Fibroblast of upper back skin (primary cell): ENCODE measurements at places on chromosomes 1 and 21.

GRCh38 chr1:94243665-94244064 lies 6.3 kb upstream of the ARHGAP29 start:
- no peak for DNase-seq

- DNase-seq = peak; percentile 70
Observed at GRCh38 chr21:36425286-36425685, 40.1 kb downstream of the CHAF1B start.

GRCh38 chr1:50232336-50232735 lies 123.6 kb downstream of the ELAVL4 start:
- DNase-seq = no peak

DNA sequence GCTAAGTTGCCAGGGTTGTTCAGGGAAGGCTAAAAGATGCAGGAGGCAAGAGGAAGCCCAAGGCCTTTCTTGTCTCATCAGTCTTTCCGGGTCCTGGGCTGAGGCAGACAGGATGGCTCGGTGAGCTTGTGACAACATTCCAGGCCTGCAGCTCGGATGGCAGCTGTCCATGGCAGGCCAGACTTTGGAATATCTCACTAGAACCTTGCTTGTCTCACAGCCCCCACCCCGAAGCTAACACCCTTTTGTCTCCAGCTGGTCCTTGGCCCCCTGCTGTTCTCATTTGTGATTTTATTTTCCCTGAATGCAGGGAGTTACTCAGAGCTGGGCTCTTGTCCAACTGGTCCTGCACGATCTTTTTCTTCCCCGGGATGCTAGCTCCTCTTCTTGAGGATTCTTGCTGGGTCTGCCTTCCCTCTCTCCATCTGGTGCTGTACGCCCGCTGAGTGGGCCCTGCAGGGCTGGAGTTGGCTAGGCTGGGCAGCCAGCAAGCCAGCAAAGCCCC lies 477.2 kb upstream of the CAMK1G start:
- peak; percentile 92 for DNase-seq

GRCh38 chr1:90705956-90706355 lies 11.1 kb downstream of the BARHL2 start:
- DNase-seq = no peak

GRCh38 chr1:81703391-81703755 lies 97.4 kb upstream of the ADGRL2 start:
- peak; percentile 60 for DNase-seq

DNA sequence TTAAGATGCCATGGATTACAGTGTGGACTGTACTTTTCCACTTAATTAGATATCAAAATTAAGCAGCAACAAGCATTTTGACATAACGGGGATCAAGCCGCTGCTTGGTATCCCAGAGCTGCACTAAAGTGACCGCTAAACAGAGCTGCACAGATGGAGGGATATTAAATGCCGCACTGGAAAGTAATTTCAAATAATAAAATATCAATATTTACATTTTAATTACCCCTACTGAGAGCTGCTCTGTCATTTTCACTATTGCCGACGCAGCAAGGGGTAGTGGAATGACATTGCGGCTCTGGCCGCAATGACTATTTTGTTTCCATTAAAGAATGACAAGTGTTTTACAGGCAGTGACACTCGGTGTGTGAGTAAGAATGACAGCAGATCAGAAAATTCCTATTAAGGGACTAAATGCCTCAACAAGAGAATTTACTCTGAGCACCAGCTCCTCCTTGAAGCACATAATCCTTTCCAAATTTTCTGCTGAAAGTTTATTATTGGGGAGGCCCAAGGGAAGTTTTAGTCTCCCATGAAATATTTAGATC lies 109.1 kb upstream of the USH2A start:
- no peak for DNase-seq

DNA sequence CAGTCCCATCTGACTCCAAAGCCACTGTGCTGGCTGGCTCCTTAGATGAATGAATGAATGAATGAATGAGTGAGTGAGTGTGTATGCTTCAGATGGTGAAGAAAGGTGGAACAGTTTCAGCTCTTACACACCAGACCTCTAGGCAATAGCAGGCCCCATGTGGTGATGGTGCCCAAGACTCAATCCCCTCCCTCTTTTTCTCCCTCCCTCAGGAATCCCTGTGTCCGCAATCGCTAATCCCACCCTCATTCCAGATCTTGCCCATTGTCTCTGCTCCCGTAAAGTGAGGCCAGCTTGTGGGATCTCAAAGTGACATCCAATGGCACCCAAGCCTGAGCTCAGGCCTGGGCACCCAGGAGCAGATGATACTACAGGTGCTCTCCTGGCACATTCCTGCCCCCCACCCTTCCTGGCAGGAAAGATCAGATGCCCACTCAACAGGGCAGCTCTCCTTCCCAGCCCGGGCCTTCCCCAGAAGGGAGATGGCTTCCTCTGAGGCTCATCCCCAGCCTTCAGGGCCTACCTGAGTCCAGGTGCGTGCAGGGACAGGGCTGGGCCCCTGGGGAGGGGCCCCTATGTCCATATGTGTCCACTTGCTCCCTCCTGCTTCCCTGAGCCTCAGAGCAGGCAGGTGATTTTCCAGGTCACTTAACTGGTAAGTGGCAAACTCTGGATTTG lies 106.4 kb downstream of the HMGB4 start:
- no peak for DNase-seq

GRCh38 chr1:5552787-5553484 lies 439.3 kb downstream of the NPHP4 start:
- no peak for DNase-seq

DNA sequence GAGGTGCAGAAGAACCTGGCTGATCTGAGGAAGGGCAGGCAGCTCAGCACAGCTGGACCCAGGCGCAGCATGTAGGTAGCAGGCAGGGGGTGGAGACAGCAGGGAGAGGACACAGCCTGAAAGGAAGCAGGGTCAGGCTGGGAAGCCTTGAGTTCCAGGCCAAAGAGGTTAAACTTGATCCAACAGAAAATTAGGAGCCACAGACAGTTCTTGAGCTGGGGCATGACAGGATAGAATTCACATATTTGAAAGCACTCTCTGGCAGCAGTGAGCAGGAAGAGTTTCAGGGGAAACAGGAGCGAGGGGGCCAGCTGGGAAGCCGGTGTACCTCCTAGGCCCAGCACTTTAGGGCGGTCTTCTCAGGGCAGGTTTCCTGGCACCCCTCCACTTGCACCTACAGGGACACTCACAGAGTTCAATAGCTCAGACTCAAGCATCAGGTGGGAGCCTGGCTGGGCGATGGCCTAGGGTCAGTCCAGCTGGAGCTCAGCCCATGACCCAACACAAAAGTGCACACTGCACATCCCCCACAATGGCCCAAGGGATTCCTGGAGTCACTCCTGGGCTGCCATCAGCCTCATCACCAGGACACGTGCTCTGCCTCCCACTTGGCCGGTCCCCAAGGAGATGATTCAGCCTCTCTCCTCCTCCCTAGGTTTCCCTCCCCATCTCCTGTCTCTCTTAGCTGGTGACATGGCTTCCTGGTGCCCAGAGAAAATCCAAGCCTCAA lies 22.7 kb downstream of the MATN1 start:
- DNase-seq = peak; percentile 84

- no peak for DNase-seq
Observed at GRCh38 chr21:41045534-41046268, 122.3 kb upstream of the BACE2 start.

DNA sequence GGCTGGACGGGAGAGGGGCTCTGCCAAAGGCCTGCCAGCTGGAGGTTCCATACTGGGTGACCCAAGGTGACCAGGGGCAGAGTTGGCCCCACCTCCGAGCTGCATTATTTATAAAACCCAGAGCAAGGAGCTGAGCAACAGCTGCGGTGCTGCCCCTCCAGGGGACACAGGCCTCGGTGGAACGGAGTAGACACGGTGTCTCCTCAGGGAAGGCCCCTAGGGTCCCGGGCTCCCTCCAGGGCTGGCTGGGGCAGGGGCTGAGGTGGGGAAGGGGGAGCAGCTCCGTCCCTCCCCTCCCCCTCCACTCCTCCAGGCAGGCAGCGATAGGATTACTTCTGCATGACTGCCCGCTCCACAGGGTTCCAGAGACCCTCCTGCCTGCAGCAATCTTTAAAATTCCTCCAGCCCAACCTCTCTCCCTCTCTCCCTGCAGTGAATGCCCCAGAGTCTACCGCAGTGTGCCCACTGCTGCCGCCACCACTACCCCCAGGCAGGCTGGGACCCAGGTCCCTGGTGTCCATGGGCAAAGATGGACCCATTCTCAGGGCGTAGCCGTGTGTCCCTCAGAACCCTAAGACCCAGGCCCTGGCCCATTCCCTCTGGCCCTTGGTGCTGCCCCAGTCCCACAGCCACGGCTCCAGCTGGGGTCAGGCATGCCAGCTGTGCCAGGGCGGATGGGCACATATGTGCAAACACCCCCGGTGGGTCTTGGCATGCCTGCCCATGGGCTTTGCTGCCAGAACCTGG lies 10.8 kb downstream of the AHDC1 start:
- no peak for DNase-seq

DNA sequence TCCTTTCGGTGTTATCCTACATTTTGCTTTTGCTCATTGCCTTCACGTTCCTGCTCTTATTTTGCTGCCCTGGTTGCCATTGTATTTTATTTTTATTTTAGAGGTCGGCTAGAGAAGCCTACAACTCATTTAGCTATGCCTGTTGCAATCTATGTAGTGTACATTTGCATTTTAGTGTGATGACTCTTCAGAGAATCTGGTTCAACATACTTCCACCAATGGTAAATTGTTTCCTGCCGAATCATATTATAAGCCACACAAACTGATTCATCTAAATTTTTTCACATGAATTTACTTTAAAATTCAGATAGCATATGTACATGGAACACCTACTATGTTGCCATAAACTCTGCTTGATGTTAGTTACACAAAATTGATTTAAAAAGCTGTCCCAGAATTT lies 1596.9 kb downstream of the PLA2G4A start:
- peak; percentile 90 for DNase-seq

DNA sequence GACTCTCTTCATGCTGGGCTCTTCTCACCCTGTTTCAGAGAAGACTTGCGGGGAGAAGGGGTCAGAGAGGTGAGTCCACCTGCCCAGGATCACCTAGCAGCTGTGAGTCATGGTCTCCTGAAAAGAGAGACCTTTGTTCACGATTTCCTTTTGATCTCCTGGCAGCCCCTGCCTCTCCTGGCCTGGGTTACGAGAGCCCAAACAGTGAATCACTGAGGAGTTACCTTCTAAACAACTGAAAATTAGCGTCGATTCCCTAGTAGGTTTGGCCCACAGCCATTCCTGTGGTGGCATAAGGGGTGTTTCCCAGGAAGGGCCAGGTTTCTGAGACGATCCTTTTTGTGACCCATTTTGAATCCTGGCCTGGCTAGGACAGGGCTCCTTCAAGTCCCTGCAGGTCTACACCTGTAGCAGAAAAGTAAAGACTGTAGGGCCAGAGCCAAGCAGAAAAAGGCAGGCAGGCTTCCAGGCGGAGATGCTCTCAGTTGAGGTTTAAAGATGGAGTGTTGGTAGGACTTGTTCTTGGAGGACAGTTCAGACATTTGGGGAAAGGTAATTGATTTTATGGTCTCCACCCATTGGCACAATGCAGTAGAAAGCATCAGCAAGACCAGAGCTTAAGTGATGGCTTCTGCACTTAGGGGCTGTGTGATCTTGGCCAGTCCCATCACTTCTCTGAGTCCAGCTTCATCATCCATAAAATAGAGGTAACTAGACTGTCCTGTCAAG lies 2.1 kb upstream of the PLA2G2E start:
- no peak for DNase-seq

GRCh38 chr21:43826623-43826974 lies 37.2 kb downstream of the RRP1 start:
- no peak for DNase-seq

DNA sequence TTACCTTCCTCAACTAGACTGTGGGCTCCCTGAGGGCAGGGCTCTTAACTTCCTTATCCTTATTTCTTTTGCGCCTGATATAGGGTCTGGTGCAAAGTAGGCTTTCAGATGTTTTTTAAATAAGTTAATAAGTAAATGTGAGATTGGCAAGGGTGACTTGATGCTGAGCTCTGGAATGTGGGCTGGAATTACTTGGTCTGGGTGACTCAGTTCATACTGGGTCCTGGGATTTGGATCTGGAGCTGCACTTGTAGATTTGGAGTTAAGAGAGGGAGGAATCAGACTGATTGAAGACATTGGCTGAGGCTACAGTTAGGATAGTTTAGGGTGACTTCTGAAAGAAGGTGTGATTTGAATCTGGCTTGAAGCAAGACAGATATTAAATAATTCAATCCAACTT lies 190.9 kb downstream of the GIPC2 start:
- DNase-seq = peak; percentile 46

- DNase-seq = no peak
Observed at GRCh38 chr1:27572019-27572678, 31.8 kb downstream of the AHDC1 start.

DNA sequence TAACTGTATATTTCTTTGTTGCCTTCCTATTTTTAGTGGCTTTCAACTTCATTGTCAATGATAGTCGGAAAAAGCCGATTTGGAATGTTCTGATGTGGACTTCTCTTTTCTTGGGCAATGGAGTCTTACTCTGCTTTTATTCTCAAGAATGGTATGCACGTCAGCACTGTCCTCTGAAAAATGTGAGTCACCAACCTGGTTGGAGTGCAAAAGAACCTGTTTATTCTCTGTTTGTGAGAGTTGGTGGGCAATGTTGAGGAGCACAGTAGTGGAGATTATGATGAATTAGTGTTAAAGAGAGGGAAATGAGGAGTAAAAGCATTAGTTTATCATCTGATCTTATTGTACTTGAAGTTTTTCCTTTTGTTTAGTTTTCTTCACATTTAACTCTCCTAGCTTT lies 14.5 kb upstream of the AXDND1 start:
- DNase-seq = no peak

DNA sequence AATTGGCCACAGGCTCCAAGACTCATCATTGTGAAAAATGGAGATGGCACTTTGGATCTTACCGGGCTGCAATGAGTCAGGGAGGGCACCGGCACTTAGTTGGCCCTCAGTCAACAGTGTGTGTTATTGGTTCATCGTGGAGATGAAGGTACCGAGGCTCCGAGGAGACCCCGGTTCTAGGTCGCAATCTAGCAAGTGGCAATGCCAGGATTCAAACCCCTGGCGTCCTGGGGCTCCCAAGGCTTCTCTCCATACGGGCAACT lies 49.0 kb upstream of the ACOT11 start:
- no peak for DNase-seq

GRCh38 chr1:17439250-17440073 lies at the start of gene RCC2:
Gene RCC2, minus strand, starts transcription at chr1:17439677. Its CDS starts 1,163 bp downstream, at chr1:17438514.
- DNase-seq = peak; percentile 79

GRCh38 chr1:244322181-244322580 lies 129.5 kb downstream of the ADSS2 start:
- DNase-seq = no peak
